Nasal cavity respiratory epithelium epithelial cell of viscerocranial mucosa (primary cell): ENCODE measurements at places on chromosomes 5 and 9. TPM values are rescaled to one million over a fixed set of nuclear protein-coding genes. Genes with fewer than 3 reads are reported as not detected.

GDNF gene
- total RNA-seq: under 0.01 and 0.07 TPM in 2 replicates

PCDHB16 gene
- total RNA-seq: 0.07 TPM in 1 of 2 replicates, not detected in the other

GPR150 gene
- total RNA-seq: under 0.01 and 0.21 TPM in 2 replicates

ADGRD2 gene
- 0.07 and 0.34 TPM in 2 replicates for total RNA-seq

FOXD4 gene
- under 0.01 and 0.36 TPM in 2 replicates for total RNA-seq
